ENCODE measurements at places on chromosomes 16 and 17. TPM values are rescaled to one million over a fixed set of nuclear protein-coding genes. Genes with fewer than 3 reads are reported as not detected.

Gene GOSR2
- 26.2 TPM for total RNA-seq

GRCh38 chr17:32998887-32999228 is 7.2 kb downstream of the SPACA3 start:
- no peak for DNase-seq

DNA sequence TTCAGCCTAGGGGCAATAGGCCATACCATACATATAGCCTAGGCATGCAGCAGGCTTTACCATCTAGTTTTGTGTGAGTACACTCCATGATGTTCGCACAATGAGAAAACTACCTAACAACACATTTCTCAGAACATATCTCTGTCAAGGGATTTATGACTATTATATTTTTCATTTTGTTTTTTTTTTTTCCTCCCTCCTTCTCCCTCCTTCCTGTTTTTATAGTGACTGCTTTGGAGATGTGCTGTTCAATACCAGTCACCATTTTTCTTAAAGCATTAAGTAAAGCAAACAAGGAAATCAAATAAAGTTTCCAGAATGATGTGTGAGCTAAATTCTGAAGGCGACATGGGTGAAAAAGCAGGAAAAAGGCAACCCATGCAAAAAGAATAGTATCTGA is 194.6 kb downstream of the STX8 start:
- DNase-seq: no peak

GRCh38 chr16:26386096-26386495 is 680.6 kb upstream of the C16orf82 start:
- no peak for DNase-seq

GRCh38 chr17:46097497-46097896 is 95.7 kb downstream of the KANSL1 start:
- no peak for DNase-seq

- DNase-seq: no peak
These were observed 41.6 kb downstream of the DCAKD start for GRCh38 chr17:45009676-45010467.

Gene ALOXE3
- total RNA-seq: not detected

DNA sequence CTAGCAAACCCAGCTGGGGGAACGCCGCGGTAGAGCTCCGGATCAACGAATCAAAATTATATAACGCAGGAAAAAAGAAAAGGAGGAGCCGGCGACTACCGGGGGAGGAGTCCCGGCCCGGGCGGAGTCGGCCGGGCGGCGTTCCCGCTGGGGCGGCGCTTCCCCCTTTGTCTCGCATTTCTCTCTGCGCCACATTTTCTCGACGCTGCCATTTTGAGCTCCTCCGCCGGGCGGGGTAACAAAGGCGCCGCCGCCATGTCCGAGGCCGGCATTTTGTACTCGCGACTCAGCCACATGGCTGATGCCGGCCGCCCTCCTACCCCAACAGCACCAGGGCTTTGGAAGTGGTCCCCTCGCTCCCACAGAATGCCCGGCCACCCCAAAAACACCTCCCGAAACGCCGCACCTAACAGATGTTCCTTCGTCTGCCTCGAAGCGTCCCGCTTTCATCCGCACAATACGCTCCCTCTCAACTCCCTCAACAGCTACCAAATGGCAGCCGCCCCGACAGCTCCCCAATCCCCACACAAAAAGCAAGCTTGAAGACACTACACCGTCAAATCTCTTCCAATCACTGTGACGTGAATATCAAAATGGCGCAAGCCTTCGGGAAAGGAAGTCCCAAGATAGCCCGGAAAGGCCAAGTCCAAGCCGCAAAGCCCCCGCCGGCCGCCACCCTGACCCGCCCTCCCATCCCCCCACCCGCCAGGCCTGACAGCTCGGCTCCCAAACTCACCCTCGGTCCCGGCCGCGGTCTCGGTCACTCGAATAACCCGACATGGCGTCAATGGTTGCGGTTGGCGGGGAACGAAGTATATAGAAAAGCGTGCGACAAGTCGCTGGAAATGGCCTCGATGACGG is 519 bp downstream of the DDX5 start:
- peak; percentile 83 for DNase-seq

DNA sequence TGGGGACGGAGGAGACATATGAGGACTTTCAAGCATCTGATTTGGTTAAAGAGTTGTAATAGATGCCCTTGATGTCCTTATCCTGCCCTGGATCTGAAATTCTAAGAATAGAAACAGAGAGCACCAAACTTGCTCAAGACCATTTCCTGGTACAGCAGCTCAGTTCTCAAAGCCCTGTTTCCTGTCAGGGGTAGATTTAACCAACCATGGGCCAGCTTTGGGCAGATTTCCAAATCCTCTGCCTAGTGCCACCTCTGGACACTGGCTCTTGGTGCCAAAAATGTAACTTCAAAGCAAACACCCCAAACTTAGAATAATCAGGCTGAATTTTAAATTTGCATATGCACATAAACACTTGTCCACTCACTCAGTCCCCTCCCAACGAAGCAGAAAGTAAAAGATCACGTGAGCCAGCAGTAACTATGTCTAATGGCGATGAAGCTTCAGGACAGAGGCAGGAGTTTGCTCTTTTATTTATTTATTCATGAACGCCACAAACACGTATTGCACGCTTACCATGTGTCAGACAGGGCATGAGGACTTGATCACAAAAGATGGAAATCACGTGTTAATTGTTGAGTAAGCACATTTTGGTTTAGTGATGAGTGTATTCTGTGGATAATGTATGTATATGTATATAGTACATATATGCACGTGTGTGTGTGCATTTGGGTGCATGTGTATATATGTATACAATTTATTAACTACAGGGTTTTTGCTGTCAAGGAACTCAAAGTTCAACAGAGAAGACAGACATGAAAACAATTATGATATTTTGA is 23.1 kb upstream of the SDK2 start:
- DNase-seq: no peak

DNA sequence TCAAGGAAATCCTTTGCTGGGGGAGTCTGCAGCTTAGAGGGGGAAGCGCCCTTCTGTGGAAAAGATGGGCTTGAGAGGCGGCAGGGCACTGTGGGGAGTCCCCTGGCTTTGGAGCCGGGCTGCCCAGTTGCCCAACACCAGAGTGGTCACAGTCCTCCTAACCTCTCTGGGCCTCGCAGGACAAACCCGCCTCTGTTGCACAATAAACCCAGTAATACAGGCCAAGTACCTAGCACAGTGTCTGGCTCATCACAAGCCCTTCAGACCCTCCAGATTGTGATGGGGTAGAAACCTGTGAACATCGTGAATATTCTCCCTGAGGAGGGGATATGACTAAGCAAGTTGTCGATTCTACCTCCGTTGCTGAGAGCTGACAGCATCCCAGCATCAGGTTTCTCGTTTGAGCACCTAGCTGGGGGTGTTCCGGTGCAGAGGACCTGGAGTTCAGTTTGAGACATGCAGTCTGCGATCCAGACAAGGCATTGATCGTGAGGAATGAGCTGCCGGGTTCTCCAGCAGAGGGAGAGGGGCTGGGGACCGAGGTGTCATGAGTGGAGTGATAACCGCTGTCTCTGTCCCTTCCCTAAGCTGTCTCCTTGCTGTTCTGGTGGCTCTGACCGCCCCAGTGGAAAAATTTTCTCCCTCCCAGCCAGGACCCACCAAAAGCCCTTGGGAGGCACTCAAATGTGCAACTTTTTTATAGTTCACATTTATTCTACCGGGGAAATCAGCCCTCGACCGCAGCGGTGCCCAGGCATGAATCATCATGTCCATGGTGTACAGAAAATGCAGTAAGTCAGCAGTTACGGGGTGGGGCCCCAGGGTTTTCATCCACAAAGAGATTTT is 161.9 kb downstream of the WSCD1 start:
- no peak for DNase-seq

DNA sequence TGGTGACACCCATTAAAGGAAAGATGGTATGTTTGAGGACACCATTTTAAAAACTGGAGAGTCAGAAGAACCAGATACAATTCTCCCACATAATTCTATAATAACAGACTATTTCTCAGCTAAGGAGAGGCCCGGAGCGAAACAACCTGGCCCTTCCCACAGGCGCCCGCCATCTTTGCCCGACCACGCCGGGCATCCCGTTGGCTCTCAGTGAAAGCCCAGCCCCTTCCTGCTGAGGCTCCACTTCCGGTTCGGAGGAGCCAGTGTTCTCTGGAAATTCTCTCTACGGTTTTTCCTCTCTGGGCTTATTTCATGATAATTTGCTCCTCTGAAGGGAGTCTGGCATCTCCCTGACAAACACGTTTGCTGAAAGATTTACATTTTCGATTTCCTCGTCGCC is 175.7 kb downstream of the AXIN2 start:
- DNase-seq: no peak

GRCh38 chr17:31004160-31004559 is 33.3 kb downstream of the RNF135 start:
- no peak for DNase-seq

DNA sequence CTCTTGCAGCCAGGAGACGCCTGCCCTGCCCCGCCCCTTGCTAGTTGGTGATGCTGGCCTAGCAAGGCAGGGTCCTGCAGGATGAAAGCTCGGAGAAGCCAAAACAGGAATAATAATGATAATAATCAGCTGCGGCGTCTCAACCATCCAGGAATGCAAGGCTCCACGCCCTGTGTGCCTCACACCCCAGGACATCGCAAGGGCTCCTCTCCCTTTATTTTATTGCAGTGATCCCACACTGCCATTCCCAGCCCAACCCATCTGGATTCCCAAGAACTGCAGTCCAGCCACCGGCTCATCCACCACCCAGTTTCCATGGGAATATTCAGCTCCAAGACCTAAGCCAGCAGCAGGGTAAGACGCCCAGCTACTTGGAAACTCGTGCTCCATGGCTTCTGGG is 21.0 kb upstream of the ZNF652 start:
- DNase-seq: no peak

DNA sequence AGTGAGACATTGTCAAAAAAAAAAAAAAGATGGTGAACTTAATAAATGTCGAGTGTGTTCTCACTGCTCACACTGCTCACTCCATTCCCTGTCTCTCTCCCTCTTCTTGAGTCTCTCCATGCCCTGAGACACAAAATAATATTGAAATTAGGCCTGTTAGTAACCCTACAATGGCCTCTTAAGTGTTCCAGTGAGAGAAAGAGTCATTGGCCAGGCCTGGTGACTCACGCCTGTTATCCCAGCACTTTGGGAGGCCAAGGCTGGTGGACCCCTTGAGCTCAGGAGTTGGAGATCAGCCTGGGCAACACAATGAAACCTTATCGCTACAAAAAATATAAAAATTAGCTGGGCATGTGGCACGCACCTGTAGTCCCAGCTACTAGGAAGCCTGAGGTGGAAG is 16.2 kb upstream of the CSF3 start:
- DNase-seq: no peak

DNA sequence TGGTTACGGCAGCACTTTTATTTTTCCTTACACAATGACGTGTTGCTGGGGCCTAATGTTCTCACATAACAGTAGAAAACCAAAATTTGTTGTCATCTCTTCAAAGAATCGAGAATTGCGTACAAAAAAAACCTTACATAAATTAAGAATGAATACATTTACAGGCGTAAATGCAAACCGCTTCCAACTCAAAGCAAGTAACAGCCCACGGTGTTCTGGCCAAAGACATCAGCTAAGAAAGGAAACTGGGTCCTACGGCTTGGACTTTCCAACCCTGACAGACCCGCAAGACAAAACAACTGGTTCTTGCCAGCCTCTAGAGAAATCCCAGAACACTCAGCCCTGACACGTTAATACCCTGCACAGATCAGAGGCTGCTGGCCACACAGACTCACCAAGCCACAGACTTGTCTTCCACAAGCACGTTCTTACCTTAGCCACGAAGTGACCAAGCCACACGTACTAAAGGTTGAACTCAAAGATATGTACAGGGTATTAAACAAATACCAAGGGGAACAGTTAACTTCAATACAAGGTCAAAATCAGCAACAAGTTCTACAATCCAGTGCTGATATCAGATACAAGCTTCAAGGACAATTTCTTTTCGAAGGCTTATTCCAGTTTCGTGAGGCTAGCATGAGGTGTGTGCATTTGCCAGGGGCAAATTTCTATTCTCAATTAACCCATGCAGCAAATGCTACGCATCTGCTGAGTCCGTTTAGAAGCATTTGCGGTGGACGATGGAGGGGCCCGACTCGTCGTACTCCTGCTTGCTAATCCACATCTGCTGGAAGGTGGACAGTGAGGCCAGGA is 2.4 kb downstream of the ACTG1 start:
- no peak for DNase-seq

Gene AATK
- total RNA-seq: 0.74 TPM

Gene KRT16
- not detected for total RNA-seq

DNA sequence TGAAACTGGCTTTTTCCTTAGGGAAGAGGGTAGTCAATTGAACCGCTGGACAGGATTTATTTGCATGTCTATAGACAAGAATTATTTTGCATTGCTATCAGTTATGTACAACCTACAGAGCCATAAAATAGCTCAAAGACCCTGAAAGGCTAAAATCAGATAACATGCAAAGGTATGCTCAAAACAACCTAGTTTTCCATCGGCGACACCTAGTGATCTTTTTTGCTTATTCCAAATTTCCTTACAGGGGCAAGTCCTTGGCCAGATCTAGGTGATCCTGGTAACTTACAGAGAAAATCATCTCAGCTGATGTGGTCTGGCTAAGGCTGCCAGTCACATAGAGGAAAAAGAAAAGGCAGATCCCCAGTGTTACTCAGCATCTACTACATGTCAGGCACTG is 141.2 kb upstream of the RPL38 start:
- DNase-seq: no peak

GRCh38 chr17:32673964-32674363 is 187.2 kb downstream of the CDK5R1 start:
- DNase-seq: no peak

DNA sequence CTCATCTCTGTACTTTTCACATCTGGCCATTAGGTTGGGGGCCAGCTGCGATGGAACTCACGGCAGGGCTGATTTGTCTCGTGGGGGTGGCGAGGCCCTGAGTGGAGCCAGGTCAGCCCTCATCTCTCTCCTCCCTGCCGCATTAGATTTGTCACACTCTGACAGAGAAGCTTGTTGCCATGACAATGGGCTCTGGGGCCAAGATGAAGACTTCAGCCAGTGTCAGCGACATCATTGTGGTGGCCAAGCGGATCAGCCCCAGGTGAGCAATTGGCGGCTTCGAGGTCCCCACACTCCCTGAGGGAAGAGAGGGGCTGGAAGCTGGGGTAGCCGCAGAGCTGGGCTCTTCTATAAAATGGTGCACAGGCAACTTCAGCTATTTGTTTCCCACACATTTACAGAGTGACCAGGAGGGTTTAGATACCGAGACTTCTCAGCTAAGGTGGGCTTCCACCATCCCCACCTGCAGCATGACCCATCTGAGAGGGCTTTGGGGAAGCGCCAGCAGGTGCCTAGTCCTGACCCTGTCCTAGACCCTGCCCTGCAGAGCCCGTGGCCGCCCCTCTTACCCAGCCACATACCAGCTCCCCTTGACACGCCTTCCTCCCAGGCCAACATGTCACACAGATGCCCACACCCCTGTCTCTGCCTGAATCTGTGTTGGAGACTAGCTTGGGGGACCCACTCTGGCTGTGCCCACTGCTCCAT is 8.4 kb downstream of the TMEM98 start:
- DNase-seq: no peak
